CD4-positive, alpha-beta memory T cell (primary cell): ENCODE measurements at places on chromosomes 5 and 9.
A peak's percentile ranks its signal among the peaks of the same experiment; 100 is the strongest.

DNA sequence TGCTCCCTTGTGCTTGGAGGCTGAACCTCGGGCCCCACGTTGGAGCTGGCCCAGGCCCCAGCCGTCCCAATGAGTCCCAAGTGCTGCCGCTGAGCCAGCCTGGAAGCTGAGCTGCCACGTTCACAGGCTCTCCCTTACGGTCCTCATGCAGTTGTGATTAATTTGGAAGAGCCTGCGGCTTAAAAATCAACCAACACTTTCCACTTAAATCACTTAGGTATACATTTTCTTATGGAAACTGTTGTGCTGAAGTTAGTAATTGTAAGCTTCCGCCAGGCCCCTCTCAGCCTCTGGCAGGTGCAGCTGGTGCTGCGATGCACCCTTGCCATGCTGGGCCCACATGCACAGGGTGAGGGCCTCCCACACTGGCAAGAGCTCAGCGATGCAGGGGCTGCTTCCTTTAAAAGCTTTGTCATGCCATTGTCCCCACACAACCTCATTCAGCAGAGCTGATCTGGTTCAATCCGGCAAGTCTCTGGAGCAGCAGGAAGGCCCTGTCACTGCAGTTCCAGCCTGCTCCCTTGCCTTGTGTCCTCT lies 61.0 kb downstream of the IPPK start:
- no peak for DNase-seq

- DNase-seq: no peak
Measured at GRCh38 chr9:131598121-131598520, 52.8 kb downstream of the PRRT1B start.

GRCh38 chr9:36120705-36121104 lies 15.8 kb upstream of the GLIPR2 start:
- DNase-seq: no peak

DNA sequence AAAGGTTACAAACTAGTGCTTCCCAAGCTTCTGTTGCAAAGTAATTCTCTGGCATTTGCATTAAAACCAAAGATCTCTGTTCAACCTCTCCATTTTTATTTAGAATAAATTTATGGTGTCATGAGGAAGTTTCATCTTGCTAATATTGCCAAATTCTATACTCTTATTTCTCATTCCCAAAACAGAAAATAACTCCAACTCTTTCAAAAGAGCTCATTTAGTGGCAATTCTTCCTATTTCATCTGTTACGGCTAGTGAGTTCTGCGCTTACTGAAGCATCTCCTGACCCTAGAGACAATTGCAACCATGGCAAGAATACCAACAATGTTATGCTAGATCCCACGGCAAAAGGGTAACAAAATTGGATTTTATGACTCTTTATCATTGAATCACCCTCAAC lies 97.0 kb downstream of the HINT1 start:
- DNase-seq: no peak

GRCh38 chr5:123365156-123365555 lies 58.0 kb downstream of the CEP120 start:
- no peak for DNase-seq

DNA sequence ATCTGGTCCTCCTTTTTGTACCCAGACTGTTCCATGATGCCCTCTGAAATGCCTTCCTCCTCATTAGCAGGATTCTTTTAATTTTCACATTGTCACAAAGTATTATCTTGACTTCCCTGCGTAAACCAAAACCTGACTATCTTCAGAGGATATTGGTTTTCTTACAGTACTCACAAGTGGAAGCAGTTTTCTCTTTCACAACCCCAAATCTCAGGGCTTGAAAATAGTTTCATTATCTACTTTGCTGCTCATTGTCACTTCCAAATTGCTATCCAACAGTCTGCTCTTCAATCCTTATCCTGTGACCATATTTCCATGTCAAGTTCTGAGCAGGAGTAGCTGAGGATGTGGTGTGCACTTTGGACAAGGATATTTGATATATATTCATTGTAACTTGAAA lies 324.1 kb downstream of the FAM170A start:
- no peak for DNase-seq

- DNase-seq: no peak
Measured at GRCh38 chr5:59291941-59292340, 601.6 kb downstream of the PDE4D start.

GRCh38 chr5:56200971-56201666 lies 32.0 kb downstream of the ANKRD55 start:
- DNase-seq: peak; percentile 59

GRCh38 chr9:138043411-138044345 lies 166.1 kb downstream of the CACNA1B start:
- DNase-seq: no peak

GRCh38 chr9:126498331-126498730 lies 115.4 kb upstream of the LMX1B start:
- no peak for DNase-seq

DNA sequence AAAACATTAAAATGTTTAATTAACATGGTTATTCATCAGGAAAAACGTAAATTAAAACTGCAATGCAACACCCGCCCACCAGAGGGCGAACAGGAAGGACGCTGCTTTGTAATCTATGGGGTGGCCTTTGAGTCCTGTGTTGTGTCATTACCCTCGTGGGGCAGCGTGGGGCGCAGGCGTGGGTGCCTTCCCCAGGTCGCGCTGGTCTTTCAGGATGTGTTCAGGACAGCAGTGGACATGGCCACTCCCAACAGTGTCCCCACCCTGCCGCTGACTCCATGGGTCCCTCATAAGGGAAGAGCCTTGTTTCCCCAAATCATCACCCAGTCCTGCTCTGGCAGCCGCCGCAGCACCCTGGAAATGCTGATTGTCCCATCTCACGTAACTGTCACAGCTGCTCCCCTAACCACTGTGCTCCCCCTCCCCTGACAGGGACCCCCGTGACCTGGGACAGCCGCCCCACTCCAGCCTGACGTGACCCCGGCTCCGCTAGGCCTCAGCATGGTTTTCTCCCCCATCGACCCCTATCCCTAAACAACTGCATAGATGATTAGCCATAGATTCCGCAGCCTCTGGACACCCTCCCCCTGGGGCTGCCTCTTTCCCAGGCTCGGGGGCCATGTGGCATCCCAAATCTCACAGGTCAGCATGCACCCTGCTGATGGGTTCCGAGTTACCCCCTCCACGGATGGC lies 36.4 kb downstream of the GLT6D1 start:
- peak; percentile 35 for DNase-seq

GRCh38 chr5:54628050-54628449 lies 110.5 kb downstream of the SNX18 start:
- no peak for DNase-seq

DNA sequence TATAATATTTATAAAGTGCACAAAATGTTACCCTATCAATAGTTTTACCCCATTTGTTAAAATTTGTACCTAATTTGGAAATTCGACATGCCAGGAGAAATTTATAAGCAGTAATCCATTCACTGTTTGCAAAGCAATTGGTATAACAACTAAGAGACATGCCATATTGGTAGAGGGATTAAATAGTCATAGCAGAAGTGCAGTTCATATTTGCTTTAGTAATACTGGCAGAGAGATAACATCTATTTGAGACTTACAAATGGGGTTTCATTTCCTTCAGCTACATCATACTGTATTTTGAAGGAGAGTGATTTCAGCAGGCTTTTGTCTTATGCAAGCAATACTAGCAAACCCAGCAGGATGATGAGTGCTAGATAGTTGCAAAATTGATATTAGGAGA lies 610.4 kb upstream of the CDH10 start:
- no peak for DNase-seq

DNA sequence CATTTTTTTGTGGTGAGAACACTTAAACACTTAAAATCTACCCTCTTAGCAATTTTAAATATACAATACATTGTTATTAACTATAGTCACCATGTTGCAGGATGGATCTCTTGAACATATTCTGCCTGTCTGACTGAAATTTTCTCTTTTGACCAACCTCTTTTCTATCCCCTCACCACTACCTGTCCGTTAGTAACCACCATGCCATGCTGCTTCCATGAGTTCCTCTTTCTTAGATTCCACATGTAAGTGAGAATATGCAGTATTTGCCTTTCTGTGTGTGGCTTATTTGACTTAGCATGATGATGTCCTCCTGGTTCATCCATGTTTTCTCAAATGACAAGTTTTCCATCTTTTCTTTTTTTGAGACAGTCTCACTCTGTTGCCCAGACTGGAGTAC lies 48.5 kb upstream of the NAA35 start:
- no peak for DNase-seq

DNA sequence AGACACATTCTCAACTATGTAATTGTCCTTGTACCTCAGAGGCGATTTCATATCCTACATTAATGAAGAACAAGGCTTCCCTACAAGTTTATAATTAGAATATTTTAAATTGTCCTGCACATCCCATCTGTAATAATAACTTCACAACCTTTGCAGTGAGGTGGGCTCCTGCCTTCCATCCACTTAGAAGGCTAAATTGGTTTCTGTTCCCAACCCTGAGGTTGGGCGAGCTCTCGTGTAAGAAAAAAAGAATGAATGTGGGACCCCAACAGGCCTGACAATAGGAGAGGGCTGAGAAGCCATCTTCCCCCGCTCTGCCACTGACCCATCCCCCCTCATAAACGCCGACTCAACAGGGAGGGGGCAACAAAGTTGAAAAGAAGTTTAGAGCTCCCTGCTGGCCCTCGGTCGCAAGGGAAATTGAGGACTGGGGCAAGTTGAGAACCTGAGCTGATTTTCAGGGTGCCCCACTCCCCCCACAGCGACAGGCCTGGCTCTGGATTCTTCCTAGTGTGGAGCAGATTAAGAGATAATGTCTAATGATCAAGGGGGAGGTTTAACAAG lies 9.4 kb downstream of the BARHL1 start:
- no peak for DNase-seq

- no peak for DNase-seq
Measured at GRCh38 chr5:17065458-17065857, 129.4 kb upstream of the MYO10 start.

- DNase-seq: peak; percentile 42
Measured at GRCh38 chr5:113487781-113488644, at the start of gene MCC. TSS of gene MCC (minus strand) at chr5:113488453.

GRCh38 chr5:150640311-150641005 lies at the start of gene SYNPO:
TSS of gene SYNPO (plus strand) at chr5:150640660. CDS start at chr5:150648276, 7,616 bp downstream.
- DNase-seq: no peak

DNA sequence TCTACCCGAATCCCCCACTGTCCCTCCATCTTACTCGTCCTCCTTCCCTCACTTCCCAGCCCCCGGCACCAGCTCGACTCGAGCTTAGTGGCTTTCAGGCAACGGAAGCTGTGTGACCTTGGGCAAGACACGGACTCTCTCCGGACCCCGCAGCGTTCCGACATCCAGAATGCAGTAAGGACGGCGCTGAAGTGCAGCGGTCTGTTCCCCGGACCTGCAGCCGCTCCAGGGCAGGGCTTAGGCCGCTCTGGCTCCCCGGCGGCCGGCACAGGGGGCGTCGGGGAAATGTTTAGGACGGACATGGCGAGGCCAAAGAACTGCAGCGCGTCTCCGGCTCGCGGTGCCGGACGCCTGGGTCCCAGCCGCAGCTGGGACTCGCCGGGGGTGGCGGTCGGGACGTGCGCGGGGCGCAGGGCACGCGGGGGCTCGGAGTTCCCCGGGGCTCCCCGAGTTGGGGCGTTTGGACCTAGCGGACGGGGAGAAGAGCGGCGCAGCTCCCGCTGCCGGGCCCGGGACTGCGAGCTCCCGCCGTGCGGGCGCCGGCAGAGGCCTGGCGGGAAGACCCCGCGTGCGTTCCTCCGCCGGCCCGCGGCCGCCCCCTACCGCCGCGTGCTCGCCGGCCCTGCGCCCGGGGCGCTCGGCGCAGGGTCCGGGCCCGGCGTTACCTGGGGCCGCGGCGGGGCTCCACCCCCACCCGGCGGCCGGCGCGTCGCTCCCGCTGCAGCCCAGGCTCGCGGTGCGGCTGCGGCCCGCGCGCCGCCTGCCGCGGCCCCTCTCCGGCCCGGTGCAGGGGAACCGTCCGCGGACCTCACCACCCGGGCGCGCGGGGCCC lies 5.6 kb upstream of the RNF44 start:
- DNase-seq: no peak

DNA sequence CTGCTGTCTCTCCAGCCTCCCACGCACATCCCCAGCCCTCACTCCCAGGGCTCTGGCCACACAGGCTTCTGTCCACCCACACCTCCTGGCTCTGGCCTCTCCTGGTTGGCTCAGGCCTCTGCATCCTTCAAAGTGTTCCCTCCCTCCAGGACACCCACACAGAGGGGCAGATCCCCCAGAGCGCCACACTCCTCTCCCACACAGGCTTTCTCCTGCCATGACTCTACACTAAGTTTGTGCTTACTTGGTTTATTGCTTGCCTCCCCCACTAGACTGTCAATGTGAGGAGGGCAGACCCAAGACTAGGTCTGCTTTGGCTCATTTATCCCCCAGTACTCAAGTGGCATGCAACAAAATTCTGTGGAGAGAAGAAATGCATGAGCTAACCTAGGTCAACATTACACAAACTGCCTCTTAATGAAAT lies 67.0 kb upstream of the SPOCK1 start:
- DNase-seq: no peak

GRCh38 chr5:26757941-26758340 lies 280.4 kb downstream of the CDH9 start:
- DNase-seq: no peak

- no peak for DNase-seq
Measured at GRCh38 chr9:124450931-124451661, 845 bp downstream of the ADGRD2 start.

GRCh38 chr5:79640571-79641055 lies 28.4 kb downstream of the TENT2 start:
- no peak for DNase-seq
